ENCODE measurements at places on chromosomes 1 and 21. TPM values are rescaled to one million over a fixed set of nuclear protein-coding genes. Genes with fewer than 3 reads are reported as not detected.
A peak's percentile ranks its signal among the peaks of the same experiment; 100 is the strongest.

DNA sequence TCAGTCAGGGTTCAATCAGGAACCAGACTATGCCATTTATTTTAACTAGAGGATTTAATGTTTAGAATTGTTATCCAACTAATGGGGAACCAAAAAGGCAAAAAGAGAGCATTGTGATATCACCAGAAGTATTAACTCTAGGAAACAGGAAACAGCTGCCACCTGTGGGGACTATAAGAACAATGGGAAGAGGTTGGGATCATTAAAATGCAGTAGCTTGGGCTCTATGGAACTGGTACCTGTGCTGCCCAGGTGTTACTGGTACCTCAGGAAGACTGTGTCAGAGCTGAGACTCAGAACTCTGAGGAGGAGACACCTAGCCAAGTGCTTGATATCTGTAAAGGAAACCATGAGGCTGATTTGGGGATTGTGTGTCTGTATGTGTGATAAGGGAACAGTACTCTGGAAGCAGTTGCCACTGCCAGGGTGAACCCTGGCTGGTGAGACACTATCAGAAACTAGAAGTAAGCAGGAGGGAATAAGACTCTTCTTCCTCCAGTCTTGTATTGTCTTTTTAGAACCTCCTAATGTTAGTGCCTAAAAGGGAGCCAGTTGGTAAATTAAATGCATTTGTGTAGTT lies 49.4 kb downstream of the MAN1A2 start:
- no peak for DNase-seq

GRCh38 chr1:38045401-38046332 lies 926 bp downstream of the POU3F1 start:
- peak; percentile 26 for DNase-seq

DNA sequence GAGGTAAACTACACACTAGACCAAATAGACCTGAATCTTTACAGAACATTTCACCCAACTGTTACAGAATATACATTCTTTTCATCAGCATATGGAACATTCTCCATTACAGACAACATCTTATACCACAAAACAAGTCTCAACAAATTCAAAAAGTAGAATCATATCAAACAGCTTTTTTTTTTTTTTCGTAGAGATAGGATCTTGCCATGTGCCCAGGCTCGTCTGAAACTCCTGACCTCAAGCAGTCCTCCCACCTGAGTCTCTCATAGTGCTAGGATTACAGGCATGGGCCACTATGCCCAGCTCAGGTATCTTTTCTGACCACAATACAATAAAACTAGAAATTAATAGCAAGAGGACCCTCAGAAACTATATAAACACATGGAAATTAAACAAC lies 36.5 kb downstream of the HSF2BP start:
- DNase-seq = no peak

- no peak for DNase-seq
These were observed 50.3 kb downstream of the MYSM1 start for GRCh38 chr1:58649555-58649954.

- no peak for DNase-seq
These were observed 109.0 kb downstream of the SDCCAG8 start for GRCh38 chr1:243364866-243365265.

DNA sequence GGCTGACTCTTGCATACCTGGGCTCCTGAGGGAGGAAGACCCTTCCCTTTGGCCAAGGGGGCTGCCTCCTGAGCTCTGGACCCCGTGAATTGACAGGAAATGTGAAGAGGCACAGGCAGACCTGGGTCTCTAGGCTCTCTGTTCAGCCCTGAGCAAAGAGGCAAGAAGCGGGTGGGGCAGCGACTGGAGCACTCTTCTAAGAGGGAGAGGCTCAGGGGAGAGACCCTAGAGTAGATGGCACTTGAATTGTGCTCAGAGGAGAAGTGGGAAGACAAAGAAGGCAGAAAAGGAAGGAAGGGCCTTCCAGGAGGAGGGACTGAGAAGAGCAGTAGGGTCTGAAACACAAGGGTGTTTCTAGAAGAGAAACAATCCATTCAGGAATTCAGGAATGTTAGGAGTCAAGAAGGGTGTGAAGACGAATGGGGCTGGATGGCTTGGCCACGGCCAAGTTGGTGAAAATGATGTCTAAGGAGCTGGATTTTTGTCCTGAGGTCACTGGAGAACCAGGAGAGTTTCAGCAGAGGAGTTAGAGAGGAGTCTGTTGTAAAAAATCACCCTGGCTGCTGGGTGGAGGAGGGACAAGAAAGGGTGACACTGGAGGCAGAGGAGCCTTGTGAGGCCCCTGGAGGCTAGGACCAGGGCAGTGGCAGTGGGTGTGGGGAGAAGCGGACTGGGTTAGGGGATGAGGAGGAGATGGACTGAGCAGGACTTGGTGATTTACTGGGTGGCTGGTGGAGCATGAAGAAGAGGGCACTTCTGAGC lies 5.3 kb downstream of the TIE1 start:
- DNase-seq = no peak

DNA sequence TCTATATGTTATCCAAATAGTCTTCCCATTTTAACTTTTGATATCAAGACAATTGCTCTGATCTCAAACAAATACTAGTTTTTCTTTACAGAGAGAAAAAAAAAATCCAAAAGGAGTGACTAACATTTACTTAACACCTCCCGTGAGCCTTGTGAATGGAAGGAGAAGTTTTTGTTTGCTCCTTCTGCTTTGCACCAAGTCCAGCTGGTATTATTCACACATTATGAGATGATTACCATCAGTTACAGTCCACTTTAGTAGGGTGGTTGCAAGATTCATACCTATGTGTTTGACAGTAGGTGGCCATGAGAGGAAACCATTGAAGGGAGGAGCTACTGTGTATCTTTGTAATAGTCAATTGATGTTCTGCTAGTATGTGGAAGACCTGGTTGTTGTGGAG lies 443.4 kb upstream of the ZP4 start:
- DNase-seq = no peak

DNA sequence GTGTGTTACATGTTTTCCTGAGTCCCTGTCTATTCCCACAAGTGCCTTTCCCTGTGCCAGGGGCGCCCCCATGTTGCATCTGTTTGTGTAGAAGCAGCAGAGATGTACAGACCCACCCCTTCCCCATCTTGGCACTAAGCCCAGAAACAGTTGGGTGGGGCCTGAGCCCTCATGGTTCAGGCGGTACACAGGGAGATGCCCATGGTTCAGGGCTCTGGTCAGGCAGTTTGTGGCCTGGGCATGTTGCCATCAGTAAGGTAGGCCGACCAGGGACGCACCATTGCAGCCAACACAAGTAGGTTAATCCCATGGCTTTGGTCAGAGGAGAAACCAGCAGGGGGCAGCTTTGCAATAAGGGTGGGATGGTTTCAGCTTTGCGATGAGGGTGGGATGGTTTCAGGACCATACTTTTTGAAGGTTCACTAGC lies 914 bp upstream of the ADGRB2 start:
- peak; percentile 46 for DNase-seq

GRCh38 chr1:169711469-169712308 lies at the start of gene SELL:
SELL (minus strand) TSS chr1:169711620; CDS start chr1:169711498, 122 bp downstream.
- peak; percentile 66 for DNase-seq

- no peak for DNase-seq
These were observed 38.0 kb downstream of the ILDR2 start for GRCh38 chr1:166937329-166937728.

DNA sequence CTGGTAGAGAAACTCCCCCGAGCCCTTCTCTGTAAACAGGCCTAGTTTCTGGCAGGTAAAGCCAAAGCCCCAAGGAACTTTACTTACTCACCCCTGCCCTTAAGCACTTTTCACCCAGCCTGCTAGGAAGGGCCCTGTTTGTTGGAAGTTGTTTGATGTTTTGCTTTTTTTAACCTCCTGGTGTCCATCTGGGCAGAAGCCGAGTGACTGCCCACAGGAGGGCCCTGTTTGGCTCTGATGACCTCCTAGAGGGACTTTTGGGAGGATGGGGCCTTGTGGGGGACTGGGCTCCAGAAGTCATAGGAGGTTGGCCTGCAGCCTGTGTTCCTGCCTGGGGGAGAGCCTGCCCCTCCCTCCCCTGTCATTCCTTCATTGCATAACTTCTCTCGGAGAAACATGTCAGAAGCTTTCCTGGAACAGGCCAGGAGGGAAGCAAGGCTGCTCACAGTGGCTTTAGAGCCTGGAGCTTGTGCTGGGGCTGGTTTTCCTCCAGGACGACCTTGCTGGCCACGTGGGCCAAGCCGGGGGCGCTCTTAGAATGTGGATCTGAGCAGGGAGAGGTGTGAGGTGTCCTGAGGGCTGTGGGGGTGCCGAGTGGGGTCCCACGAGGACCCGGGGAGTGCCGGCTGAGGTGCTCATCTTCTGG lies 33.9 kb downstream of the COQ8A start:
- DNase-seq = peak; percentile 34

DNA sequence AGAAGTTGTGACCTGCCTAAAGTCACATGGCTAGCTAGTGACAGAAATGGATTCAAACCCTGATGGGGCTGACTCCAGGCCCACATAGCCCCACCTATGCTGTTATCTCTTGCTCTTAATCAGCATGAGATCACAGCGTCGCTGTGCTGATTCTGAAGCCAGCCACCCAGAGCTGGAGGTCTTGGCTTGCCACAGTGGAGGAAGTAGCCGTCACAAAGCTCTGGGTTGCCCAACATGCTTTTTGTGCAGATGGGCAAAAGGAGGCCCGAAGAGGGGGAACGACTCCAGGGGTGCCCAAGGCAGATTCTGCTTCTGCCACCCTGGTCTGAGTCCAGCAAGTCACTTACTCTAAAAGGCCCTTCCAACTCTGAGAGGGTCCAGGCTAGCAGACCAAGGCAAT lies 14.7 kb upstream of the MFSD2A start:
- DNase-seq = no peak

GRCh38 chr1:76059451-76059850 lies 15.1 kb upstream of the ST6GALNAC3 start:
- no peak for DNase-seq

DNA sequence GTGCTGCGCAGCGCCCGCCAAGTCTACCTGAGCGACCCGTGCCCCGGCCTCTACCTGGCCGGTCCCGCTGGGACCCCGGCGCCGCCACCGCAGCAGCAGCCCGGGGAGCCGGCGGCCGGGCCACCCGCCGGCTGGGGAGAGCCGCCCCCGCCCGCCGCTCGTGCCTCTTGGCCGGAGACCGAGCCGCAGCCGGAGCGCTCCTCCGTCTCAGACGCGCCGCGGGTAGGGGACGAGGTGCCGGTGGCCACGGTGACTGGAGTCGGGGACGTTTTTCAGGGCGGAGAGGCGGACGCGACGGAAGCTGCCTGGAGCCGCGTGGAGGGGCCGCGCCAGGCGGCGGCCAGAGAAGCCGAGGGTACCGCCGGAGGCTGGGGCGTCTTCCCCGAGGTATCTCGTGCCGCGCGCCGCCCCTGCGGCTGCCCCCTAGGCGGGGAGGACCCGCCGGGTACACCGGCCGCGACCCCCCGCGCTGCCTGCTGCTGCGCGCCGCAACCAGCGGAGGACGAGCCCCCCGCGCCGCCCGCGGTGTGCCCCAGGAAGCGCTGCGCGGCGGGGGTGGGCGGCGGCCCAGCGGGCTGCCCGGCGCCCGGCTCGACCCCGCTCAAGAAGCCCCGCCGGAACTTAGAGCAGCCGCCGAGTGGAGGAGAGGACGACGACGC lies 646 bp downstream of the IER5 start:
- DNase-seq = no peak

- no peak for DNase-seq
These were observed 977 bp downstream of the METTL18 start for GRCh38 chr1:169793730-169794129.

DNA sequence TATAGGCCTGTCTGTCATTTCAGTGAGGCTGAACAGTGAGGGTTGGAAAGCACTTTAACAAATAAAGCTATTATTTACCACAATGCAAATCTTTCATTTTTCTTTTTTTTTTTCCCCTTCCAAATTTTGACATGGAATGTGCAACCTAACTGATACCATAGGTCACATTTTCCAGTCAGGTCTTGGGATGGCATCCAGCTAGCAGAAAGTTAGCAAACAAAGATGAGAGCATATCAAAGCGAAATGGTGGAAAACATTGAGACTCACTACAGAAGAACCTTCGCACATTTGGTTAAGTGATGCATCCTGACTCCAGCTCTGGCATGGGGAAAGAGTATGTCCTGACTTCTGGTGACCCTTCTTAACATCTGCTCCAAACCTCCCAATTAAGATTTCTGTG lies 105.1 kb upstream of the L1TD1 start:
- no peak for DNase-seq

GRCh38 chr1:22691031-22691753 lies 19.4 kb upstream of the EPHB2 start:
- DNase-seq = no peak

DNA sequence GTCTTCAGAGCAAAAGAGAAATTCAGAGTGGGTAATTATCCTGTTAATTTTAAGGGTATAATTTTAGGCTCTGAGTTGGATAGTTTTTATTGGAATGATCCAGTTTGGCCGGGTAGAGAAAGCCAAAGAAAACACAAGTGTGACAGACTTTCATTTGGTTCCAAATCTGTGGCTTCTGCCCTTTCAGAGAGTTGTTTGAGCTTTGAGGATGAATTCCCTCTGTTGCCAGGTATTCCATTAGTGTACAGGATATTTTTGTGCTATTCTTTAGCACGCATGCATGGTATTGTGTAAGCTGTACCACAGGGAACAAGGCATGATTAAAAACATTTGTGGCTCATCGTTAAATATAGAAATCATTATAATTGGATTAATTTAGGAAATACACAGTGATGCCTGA lies 384.4 kb downstream of the ADGRL2 start:
- no peak for DNase-seq

DNA sequence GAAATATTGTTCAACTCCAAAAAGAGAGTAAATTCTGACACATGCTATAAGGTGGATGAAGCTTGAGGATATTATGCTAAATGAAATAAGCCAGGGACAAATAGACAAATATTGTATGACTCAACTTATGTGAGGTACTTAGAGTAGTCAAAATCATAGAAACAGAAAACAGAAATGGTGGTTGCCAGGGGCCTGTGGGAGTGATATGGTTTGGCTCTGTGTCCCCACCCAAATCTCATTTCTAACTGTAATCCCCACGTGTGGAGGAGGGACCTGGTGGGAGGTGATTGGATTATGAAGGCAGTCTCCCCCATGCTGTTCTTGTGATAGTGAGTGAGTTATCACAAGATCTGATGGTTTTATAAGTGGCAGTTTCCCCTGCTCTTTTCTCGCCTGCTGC lies 24.7 kb upstream of the DISP1 start:
- no peak for DNase-seq

DNA sequence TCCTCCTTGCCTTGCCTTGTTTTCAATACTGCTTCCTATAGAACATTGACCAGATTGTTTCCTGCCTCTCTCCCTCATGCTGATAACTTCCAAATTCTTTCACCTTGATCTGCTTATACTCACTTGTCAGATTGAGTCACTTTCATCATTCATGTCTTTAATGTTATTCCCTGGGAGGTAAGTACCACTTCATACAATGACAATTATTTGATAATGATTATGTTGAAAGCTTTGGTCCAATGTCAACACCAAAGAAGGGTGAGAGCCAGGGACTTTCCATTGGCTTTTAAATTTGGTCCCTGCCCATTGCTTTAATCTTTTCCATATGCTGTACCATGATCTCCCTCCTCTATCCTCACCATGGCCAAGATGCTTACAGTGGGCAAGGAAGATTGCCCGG lies 137.4 kb downstream of the SYT2 start:
- no peak for DNase-seq

Gene PHGDH
- 52.1 TPM for total RNA-seq

Gene TPTE
- not detected for total RNA-seq

Gene OLFM3
- not detected for total RNA-seq

Gene S100A12
- not detected for total RNA-seq

Gene FCRLB
- 2.7 TPM for total RNA-seq

Gene GUK1
- total RNA-seq = 227 TPM

Gene S100A14
- not detected for total RNA-seq

Gene SLC30A10
- not detected for total RNA-seq

Gene ZNF670
- total RNA-seq = 5.4 TPM

Gene CCDC30
- total RNA-seq = not detected

Gene HAO2
- total RNA-seq = not detected

Gene LCE1C
- total RNA-seq = not detected

Gene RHBDL2
- total RNA-seq = 5.7 TPM
